ENCODE measurements at places on chromosomes 12 and 14.

- peak; percentile 53 for DNase-seq
These were observed 178.3 kb downstream of the EMP1 start for GRCh38 chr12:13374793-13375192.

DNA sequence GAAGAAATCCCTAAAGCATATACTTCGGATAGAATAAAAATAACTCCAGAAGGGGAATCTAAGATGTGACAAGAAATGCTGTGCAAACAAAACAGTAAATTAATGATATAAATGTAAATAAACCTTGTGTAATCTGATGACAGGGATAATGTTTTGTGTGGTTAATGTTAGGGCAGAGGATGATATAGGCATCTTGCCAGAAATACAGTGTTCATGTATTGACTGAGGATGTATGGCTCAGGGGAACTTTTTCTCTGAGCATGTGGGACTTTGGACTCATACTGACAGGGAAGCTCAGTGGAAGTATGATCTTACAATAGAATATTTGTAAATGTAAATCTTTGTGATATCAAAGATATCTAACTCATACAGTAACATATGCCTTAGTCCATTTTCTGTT, 420.2 kb downstream of the TMTC2 start:
- DNase-seq, result no peak

DNA sequence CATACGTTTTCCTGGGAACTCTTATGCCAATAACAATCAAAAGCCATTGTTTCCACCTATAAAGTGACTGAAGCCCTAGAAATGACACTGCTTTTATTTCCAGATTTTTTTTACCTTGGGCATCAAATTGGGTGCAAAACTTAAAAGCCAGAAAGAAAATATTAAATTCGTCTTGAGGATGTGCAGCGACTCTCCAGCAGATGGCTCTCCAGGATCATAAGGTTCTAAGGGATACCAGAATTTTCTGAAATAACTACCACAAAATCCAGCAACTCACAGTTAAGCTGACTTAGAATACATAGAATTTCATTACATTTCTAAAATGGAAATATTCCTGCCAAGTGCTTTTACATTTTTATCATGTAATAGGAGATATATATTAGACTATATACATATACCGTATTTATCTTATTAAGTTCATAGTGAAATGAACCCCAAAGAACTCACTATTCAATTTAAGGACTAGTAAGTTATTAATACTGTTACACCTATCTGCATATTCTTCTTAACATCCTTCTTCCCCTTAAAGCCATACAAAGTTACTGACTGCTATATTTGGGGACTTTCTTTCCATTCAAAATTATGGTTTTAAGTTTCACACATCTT, 44.0 kb downstream of the ARMH4 start:
- peak; percentile 38 for DNase-seq

- DNase-seq, result no peak
These were observed 22.9 kb downstream of the HSP90AA1 start for GRCh38 chr14:102063808-102064429.

GRCh38 chr12:12442548-12443071, 85.7 kb downstream of the BORCS5 start:
- DNase-seq, result no peak

- peak; percentile 41 for DNase-seq
These were observed 56.3 kb downstream of the TMEM121 start for GRCh38 chr14:105582639-105583038.

DNA sequence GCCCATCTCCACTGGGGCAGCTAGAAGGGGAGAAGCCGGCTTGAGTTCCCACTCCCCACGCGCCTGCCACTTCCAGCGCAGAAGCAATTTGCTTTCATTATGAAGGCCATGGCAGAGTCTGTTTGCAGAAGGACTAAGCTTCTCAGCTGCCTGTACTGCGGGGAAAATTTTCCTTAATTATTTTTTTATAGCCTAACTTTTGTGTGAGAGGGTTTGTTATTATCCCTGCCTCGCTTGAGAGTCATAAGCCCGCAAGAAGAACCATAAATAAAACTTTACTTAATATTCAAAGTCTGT, 56.0 kb upstream of the DLK1 start:
- no peak for DNase-seq

DNA sequence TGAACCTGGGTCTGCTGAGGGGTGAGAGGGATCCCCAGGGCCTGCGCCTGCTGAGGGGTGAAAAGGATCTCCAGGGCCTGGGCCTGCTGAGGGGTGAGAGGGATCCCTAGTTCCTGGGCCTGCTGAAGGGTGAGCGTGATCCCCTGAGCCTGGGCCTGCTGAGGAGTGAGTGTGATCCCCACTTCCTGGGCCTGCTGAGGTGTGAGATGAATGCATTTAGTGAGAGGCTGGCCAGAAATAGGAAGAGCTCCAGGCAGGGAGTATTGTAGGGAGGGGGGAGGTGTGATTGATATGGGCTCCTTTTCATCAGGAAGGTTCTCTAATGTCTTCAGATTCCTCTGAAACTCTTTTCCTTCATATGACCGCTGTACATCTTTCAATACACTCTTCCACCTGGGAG, 43.0 kb downstream of the FAM186A start:
- DNase-seq, result no peak

GRCh38 chr12:18895946-18896345, 158.0 kb downstream of the CAPZA3 start:
- DNase-seq, result no peak

- no peak for DNase-seq
These were observed 57.3 kb downstream of the NTN4 start for GRCh38 chr12:95733141-95733825.

DNA sequence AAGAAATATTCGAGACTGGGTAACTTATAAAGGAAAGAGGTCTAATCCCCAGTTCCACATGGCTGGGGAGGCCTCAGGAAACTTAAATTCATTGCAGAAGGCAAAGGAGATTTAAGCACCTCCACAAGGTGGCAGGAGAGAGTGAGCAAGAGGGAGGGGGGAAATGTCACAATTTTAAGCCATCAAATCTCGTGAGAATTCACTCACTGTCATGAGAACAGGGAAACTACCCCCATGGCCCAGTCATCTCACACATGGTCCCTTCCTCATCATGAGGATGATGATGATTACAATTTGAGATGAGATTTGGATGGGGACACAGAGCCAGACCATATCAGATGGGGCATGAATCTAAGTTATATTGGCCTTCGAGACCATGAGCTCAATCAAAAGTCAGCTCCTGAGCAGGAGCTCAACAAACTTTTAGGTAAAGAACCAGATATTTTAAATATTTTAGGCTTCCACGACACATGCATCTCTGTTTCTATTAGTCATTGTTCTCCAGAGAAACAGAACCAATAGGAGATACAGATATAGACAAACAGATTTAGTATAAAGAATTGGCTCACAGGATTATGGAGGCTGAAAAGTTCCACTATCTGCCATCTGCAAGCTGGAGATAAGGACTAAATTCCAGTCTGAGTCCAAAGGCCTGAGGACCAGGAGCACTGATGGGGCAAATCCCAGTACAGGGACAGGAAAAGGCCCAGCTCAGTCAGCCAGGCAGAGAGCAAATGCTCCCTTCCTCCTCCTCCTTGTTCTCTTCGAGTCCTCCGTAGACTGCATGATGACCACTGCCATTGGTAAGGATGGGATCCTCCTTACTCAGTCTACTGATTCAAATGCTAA, 24.9 kb downstream of the DGLUCY start:
- DNase-seq, result no peak

- no peak for DNase-seq
These were observed 56.7 kb downstream of the FAM222A start for GRCh38 chr12:109770104-109770860.

DNA sequence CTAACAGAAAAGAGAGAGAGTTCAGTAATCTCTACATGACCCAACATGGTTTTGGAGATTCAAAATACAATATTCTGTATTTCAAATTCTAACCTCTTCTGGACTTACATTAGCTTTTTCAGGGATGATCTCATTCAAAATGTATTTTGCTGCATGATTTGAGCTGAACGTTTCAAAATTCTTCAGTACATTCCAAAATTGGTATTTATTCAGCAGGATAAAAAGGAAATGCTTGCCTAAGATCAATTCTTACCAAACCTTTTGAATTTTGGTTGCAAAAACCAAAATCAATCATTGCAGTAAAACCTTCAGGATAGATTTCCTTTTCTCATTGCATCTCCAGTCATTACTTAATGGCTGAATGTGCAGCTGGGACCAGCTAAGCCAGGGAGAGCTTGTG, 1761.3 kb upstream of the SEL1L start:
- DNase-seq, result no peak

DNA sequence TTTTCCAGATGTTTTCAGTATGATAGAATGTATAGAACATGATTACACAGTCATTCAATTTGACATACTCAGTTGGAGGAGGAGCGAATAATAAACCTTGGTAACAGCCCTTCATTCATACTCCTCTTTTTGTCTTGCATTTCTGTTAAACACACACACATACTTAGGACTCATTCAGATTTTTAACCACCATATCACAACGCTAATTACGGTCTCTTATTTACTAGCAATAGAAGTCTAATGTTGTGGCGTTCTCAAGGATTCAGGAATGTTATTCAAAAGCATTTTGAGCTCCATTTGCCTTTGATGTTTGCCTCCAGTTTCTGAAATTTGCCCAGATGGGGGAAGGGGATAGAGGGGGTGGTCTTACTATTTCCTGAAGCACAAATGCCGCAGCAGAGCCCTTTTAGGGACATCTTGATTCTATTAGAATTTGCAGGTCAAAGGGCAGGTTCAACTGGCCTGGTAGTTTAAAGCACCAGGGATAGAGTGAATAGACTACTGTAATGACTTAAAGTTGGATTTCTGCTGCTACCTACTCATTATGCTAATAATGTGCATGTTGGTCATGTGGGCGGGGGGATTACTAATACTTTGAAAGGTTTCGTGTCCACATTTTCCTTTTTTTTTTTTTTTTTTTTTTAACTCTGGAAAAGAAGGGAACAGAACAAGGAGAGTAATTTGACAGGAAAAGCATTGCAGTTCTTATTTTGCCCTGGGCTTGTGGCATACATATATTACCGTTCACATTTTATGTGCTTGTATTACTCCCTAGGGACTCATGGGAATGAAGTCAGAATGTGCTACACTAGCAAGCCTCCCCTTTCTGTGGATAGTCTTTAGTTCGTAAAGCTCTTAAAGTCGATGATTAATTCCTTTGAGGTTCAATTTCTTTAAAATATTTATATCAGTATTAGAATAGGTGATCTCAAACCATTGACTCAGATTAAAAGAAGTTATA, 226.8 kb downstream of the FBXL14 start:
- no peak for DNase-seq

GRCh38 chr12:21340403-21340802, 5.7 kb upstream of the SLCO1A2 start:
- no peak for DNase-seq

- no peak for DNase-seq
These were observed 16.1 kb downstream of the HCAR2 start for GRCh38 chr12:122687086-122687485.

- DNase-seq, result no peak
These were observed 925.9 kb downstream of the GALC start for GRCh38 chr14:87067061-87067460.

DNA sequence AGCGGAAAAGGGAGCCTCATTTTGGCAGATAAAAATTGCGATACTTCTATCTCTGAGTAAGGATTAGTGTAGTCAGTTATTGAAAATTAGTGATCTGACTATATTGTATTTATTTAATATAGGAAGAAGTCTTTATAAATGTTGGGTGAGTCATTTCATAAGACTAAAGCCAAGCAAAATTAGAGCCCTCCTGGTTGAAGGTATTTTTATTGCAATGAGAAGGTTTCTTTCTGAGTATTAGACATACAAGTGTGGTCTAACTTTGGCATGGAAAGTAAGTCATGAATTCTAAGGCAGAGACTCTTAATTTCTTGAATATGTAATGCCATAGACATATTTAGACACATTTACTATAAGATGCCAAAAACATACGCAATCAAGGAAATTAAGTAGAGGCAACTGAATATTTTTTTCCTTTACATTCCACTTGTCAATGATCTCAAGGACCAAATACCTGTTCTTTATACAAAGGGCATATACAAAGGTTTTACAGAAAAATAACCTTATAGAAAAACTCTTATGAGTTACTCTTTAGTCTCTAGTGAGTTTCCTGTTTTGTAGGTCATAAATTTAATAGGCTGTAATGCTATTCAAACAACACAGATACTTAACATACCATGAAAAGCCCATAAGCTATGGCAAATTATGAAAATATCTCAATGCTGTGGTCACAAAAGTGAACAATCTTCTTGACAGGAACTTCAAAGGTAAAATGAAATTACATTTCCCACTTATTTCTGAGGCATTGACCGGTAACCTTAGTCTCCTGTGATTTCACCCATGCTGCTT, 156.6 kb upstream of the BTG1 start:
- no peak for DNase-seq

GRCh38 chr12:124402248-124403066, 107.6 kb downstream of the RFLNA start:
- DNase-seq, result peak; percentile 63

DNA sequence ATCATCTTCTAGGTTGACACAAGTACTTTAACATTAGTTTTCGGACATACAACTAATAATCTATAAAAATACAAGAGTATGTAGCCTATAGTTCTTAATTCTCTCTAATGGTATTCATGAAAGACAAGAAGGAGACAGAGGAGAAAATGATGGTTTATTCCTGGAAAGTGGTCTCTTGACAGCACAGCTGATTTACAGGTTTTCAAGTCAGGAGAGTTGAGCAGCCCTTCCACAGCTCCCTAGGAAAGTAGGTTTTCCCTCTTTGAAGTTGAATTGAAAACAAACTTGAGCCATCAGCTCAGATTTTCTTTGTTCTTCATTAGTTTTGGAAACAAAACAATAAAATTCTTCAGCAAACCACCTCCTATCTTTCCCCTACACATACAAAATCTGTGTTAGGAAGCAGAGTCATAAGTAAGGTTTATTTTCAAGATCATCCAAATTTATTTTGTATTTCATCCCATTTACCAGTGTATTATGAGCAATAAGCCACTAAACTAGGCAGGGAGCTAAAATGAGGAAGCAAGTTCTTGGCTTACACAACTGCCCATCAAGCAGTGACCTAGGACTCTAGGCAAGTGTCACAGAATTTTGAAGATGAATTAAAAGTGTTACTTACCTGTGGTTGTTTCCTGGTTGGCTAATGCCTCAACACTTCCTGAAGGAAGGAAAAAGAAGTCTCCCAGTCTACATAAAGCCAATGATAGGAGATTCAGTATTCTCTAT, 357.0 kb downstream of the BCAT1 start:
- DNase-seq, result no peak

- DNase-seq, result no peak
These were observed 98.3 kb downstream of the PTGER2 start for GRCh38 chr14:52412426-52412825.

GRCh38 chr12:124194264-124194892, 100.5 kb upstream of the RFLNA start:
- no peak for DNase-seq
